ENCODE measurements at places on chromosomes 16 and 17.
A peak's percentile ranks its signal among the peaks of the same experiment; 100 is the strongest.

GRCh38 chr17:75394332-75394918 lies 11.1 kb downstream of the GRB2 start:
- DNase-seq, result no peak

DNA sequence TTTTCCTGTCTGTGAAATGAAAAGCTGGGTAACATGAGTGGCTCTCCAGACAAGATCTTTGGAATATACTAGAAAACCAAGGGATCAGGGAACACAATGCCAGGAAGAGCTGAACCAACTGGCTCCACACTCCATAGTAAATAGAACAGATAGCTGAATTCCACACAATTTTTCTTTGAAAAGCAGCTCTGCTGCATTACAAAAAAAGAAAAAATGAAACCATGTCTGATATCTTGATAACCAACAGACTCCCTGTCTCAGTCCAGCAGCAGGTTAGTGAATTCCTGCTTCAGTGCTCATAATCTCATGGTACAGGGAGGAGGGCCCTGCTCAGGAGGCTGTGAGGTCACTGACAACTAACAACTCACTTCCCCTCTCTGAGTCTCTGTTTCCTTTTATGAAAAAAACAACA lies 97.1 kb downstream of the CDH11 start:
- DNase-seq, result peak; percentile 65

DNA sequence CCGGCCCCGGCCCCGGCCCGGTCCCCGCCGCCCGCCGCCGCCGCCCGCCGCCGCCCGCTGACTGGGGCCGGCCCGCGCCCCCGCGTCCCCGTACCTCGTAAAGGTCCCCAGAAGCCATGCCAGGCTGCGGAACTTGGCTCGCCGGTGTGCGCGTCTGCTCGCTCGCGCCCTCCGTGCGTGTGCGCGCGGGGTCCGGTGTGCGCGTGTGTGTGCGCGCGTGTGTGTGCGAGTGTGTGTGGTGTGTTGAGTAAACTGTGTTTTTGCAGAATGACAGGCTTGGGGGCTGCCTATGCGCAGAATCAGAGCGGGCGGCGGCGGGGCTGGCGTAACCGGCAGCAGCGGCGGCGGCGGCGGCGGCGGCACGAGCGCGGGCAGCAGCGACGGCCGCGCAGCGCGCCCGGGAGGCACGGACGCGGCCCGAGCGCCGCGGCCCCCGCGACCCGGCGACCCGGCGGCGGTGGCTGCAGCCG lies 307 bp downstream of the CDYL2 start:
- peak; percentile 73 for DNase-seq

- no peak for DNase-seq
These were observed 26.9 kb upstream of the SLC38A8 start for GRCh38 chr16:84069540-84069939.

DNA sequence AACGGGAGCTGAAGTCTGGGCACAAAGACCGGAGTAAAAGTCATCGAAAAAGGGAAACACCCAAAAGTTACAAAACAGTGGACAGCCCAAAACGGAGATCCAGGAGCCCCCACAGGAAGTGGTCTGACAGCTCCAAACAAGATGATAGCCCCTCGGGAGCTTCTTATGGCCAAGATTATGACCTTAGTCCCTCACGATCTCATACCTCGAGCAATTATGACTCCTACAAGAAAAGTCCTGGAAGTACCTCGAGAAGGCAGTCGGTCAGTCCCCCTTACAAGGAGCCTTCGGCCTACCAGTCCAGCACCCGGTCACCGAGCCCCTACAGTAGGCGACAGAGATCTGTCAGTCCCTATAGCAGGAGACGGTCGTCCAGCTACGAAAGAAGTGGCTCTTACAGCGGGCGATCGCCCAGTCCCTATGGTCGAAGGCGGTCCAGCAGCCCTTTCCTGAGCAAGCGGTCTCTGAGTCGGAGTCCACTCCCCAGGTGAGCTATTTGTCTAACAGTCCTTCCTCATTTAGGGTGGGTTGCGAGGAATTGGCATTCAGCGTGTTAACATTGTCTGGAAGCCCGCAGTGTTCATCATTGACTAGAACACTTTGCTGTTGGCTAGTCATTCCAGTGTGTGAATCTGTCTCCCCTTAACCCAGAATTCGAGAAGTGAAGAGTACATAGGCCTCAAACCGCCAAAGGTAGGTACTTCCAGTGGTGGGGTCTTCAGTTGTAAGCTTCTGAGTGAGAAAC lies 1.5 kb downstream of the CDK12 start:
- DNase-seq, result no peak

DNA sequence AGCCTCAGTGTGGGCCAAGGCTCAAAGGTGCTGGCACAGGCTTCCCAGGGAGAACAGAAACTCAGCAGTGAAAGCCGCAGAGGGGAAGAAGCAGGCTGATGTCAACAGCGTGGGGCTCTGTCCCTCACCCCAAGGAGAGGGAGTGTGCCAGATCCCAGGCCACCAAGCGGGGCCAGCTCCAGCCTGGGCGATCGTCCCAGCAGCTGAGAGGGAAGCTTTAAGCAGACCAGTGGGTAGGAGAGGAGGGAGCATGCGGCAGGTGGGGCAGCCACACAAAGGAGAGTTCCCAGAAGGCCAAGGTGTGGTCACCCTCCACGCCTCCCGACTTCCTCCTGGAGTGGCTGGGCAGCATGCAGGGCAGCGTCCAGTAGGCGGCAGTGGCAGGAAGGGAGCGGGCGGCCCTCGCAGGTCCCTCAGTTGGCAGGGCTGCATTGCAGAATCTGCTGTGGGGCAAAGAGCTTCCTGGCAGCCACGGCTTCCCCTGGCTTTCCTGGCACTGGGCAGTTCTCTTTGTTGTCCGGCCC lies 6.0 kb downstream of the SYNGR2 start:
- no peak for DNase-seq

GRCh38 chr16:50185005-50185505 lies 31.9 kb downstream of the TENT4B start:
- DNase-seq, result peak; percentile 86
